Muscle of leg (tissue), 16 donors: ENCODE measurements at places on chromosomes 7 and 10. TPM values are rescaled to one million over a fixed set of nuclear protein-coding genes. Genes with fewer than 3 reads are reported as not detected.

TNPO3 gene
- 31.4 TPM for total RNA-seq

NEUROG3 gene
- not detected for total RNA-seq

LIPK gene
- total RNA-seq, result not detected

OPN4 gene
- total RNA-seq, result 0.04 TPM

SORBS1 gene
- 50.4 TPM for total RNA-seq

CYP2C19 gene
- not detected for total RNA-seq

TDRD1 gene
- total RNA-seq, result 0.13 TPM

EVX1 gene
- not detected for total RNA-seq

OSBPL3 gene
- total RNA-seq, result 3.0 TPM

CLCN1 gene
- total RNA-seq, result 1.1 TPM

MYO3A gene
- 0.84 TPM for total RNA-seq

PROSER2 gene
- 3.4 TPM for total RNA-seq

RET gene
- 1.2 TPM for total RNA-seq

TMEM176A gene
- 6.2 TPM for total RNA-seq

AKR1C1 gene
- 6.5 TPM for total RNA-seq
